WTC11 (cell line): ENCODE measurements at places on chromosomes 3 and 15.

DNA sequence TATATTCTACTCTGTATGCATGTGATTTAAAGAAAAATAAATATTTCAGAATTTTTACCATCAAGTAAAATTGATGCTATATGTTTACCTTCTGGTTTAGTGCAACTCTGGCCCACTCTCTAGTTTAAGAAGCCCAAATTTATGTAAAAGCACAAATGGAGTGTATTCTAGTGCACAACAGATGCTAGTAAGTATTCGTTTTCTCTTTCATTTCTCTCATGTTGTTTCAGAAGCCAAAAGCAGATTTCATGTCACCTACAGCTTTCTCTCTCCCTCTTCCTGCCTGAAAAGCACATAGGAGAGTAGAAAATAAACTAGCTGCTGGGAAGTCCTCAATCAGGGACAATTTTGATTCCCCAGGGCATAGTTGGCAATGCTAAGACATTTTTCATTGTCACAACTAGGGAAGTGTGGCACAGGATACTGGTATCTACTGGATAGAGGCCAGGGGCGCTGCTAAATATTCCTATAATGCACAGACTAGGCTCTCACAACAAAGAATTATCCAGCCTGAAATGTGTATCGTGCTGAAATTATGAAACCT is 147.4 kb upstream of the ARHGEF26 start:
- no peak overlapping the region for H3K27ac ChIP-seq
- DNase-seq, result no peak
- no peaks in the 10 kb centered on the region for H3K36me3 ChIP-seq
- no peaks in the 10 kb centered on the region for H3K27me3 ChIP-seq

- no peaks in the 10 kb centered on the region for H3K27me3 ChIP-seq
- no peak overlapping the region for H3K4me3 ChIP-seq
- peaks cover 13% of the 10 kb centered on the region for H3K36me3 ChIP-seq
- H3K27ac ChIP-seq, result peak overlapping the region; percentile 43
Observed at GRCh38 chr3:115351193-115351592, 204.1 kb upstream of the ZBTB20 start.

- no peak for DNase-seq
Observed at GRCh38 chr3:108103886-108104797, 13.3 kb upstream of the CD47 start.

DNA sequence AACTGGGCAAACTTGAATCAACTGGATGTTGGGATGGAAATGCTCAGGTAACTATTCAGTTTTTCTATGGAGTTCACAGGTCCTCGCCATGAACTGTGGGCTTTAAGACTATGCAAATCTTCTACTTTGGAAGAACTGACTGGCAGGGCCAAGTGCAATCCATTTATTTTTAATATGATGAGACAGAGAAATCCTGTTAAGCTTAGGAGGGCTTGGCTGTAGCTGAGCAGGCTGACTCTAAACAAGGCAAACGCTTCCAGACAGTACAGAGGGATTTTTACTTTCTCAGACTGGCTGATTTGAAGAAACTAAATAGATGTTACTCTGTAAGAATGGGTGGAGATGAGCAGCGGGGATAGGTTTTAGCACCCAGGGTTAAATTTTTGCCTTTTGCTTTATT is 194.2 kb upstream of the ICE2 start:
- H3K27ac ChIP-seq, result no peak overlapping the region
- no peaks in the 10 kb centered on the region for H3K36me3 ChIP-seq
- DNase-seq, result no peak
- no peaks in the 10 kb centered on the region; the same call in 1 of the 2 replicates for H3K27me3 ChIP-seq
- no peak overlapping the region for H3K4me3 ChIP-seq

DNA sequence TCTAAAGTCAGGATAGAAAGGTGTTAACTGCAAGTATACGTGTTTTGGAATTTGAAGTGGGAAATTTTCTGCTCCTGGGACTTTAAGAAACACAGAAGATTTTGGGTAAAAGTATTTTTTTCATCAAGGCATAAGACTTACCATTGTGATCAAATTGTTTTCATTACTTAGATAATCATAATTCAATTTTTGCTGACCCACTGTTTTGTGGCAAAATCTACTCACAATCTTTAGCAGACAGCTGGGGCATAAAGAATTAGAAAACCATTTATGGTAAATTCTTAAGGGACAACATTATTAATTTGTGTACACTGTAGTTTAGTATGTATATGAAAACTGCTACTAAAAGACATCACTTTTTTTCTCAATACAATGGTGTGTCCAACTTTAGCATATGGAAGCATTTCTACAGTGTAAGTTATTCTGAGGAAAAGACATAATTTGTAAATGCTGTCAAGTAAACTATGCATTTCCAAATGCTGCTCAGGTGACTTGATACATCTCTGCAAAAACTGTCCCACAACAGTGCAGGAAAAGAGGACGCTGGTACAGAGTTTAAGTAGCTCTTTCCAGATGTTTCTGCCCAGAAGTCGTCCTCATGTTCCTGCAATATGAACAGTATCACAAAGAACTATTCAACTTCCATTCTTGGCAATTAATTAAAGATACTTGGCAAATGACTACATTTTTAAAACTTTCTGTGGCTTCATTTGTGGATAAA is 52.3 kb downstream of the THSD4 start:
- H3K27me3 ChIP-seq, result no peaks in the 10 kb centered on the region
- no peak for DNase-seq
- peaks cover 9% of the 10 kb centered on the region for H3K4me1 ChIP-seq
- no peak overlapping the region for H3K27ac ChIP-seq
- H3K4me3 ChIP-seq, result no peak overlapping the region

- H3K27ac ChIP-seq, result no peak overlapping the region
- H3K36me3 ChIP-seq, result no peaks in the 10 kb centered on the region
- H3K4me3 ChIP-seq, result no peak overlapping the region
- DNase-seq, result no peak
- peaks cover 3% of the 10 kb centered on the region; the same call in 1 of the 2 replicates for H3K4me1 ChIP-seq
Observed at GRCh38 chr3:56899078-56899477, 97.3 kb upstream of the ARHGEF3 start.

DNA sequence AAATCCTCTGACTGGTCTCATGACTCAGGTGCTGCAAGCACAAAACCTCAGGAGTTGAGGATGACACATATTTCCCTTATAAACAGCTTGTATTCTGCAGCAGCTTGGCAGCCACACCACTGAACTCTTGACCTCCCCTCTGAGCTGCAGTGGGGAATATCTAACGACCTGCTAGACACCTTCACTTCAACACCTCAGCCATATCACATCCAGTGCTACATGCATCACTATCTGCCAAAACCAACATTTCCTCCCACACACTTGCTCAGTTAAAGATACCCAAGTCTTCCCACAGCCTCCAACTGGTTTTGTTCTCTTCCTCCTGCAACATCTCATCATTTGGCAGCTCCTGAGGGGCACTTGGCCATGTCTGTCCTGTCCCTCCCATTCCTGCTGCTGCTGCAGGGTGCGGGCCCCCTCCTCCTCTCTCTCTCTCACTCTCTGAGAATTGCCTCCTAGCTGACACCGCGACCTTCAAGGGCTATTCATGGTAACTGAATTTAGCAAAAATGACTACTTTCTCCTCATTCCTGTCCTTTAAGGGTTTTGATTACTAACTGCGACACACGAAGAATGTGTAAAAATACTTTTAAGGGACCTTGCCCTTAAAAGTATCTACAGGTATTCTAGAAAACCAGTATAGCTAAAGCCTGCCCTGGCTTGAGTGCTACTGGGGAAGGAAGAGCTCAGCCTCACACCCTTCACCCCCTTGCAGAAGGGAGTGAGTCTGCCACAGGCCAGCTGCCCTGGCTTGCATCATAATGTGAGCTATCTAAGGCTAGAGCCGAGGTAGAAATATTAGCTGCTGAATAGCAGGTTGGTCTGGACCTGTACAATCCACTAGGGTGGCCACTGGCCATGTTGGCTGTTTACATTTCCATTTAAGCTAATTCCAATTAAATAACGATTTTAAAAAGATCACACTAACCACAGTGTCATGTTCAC is 5.0 kb upstream of the CCR9 start:
- H3K27ac ChIP-seq, result no peak overlapping the region
- peaks cover 7% of the 10 kb centered on the region for H3K27me3 ChIP-seq
- H3K36me3 ChIP-seq, result no peaks in the 10 kb centered on the region
- peaks cover 8% of the 10 kb centered on the region for H3K4me1 ChIP-seq

- no peak overlapping the region for H3K4me3 ChIP-seq
- H3K36me3 ChIP-seq, result no peaks in the 10 kb centered on the region
- peaks cover 56% of the 10 kb centered on the region for H3K27me3 ChIP-seq
Observed at GRCh38 chr3:13869761-13870343, 10.0 kb downstream of the WNT7A start.

- no peaks in the 10 kb centered on the region; the same call in 1 of the 2 replicates for H3K36me3 ChIP-seq
- H3K27ac ChIP-seq, result no peak overlapping the region
- no peak for DNase-seq
- H3K27me3 ChIP-seq, result no peaks in the 10 kb centered on the region
- H3K4me3 ChIP-seq, result no peak overlapping the region
- peaks cover 21% of the 10 kb centered on the region for H3K4me1 ChIP-seq
Observed at GRCh38 chr15:63877713-63878271, 44.0 kb upstream of the HERC1 start.

GRCh38 chr15:94262201-94262600 is 30.8 kb downstream of the MCTP2 start:
- H3K27me3 ChIP-seq, result no peaks in the 10 kb centered on the region
- H3K36me3 ChIP-seq, result no peaks in the 10 kb centered on the region
- no peak overlapping the region for H3K4me3 ChIP-seq
- H3K4me1 ChIP-seq, result peaks cover 8% of the 10 kb centered on the region
- no peak for DNase-seq

GRCh38 chr3:126216416-126216815 is 36.0 kb upstream of the ALDH1L1 start:
- H3K36me3 ChIP-seq, result no peaks in the 10 kb centered on the region
- no peak for DNase-seq
- peaks cover 18% of the 10 kb centered on the region for H3K4me1 ChIP-seq
